ENCODE measurements at places on chromosomes 3 and 15.

GRCh38 chr15:81387621-81388435, 13.8 kb upstream of the TMC3 start:
- DNase-seq, result no peak

- no peak for DNase-seq
Observed at GRCh38 chr15:40949756-40950207, 3.5 kb upstream of the CHAC1 start.

- no peak for DNase-seq
Observed at GRCh38 chr3:196821806-196822355, 45.8 kb upstream of the SENP5 start.

DNA sequence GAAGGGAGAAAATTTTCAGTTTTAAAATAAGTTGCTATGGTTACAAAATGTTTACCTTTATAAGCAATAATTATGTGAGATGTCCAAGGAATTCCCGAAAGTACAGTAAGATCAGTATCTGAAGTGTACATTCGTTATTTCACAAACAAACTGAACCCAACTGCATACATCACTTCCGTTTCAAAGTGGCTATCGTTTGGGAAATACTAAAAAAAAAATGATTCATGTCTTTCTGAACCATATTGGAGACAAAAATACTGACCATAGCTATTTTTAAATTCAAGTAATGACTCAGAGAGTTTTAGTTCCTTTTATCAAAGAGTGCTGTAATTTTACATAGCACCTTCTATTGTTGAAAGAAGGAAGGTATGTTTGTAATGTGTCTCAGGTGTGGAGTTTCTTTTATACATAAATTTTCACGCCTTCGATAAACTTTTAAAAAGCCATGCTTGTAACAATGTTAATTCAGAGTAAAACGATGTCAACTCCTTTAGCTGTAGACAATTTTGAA, 8.0 kb upstream of the ANKRD28 start:
- no peak for DNase-seq

DNA sequence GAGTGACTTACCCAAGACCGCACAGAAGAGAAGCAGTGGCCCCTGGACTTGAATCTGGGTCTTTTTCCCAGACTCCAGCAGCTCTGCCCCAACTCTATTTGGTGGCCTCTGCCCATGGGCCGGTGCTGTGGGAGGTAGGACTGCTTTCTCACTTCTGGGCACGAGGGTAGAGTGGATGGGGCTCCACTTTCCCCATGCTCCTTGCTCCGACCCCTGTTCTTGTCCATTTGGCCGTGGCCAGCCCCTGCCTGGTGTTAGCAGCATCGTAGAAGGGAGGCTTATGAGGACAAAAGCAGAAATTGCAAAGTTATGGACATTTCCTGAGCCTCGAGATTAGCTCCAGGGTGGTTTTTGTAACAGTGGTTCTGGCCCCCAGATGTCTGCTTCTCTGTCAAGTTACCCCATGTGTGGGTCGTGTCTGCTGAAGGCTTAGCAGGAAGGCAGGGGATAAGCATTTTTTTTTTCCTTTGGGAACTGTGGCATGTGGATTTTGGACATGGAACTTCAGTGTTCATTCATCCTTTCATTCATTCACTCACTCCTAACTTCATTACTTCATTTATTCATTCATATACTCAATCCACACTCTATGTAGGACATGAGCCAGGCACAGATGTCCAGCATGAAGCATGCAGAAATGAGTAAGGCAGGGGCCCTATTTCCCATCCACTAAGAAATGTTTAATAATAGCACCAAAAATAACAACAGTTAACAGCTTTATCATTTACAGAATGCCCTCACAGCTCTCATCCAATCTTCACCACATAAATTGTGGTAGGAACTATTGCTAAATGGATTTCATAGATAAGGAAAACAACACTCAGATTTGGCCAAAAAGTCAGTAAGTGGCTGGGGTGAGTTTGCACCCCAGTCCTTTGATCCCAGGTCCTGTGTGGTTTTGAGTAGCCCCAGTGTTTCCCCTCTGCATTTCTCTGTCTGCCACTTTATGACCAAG, 180.5 kb downstream of the OPA1 start:
- no peak for DNase-seq

GRCh38 chr3:137669519-137670060, 94.5 kb upstream of the SOX14 start:
- DNase-seq, result no peak

DNA sequence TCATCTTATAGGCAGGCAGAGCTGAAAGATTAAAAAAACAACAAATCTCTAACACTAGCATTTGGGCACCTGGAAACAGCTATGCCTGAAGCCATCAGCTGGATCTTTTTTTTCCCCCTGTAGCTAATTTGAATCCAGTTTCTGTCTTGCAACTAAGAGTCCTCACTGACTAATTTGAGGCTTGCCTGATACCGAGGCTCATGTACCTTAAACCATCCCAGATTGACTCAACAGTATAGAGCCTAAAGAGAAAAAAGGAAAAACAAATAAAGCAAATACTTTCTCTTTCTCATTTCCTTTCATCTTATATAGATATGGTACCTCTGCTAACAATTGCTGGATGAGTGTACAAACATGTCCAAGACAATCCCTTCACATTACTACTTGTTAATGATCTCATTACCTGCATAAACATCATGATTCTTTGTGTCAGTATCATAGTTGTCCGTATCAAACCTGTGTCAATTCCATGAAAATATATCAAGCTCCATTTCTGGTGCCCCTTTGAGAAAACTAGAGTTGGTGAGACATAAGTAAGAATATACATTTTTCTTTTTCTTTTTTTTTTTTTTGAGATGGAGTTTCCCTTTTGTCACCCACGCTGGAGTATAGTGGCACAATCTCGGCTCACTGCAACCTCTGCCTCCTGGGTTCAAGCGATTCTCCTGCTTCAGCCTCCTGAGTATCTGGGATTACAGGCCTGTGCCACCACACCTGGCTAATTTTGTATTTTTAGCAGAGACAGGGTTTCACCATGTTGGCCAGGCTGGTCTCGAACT, 43.1 kb downstream of the BHLHE40 start:
- no peak for DNase-seq

DNA sequence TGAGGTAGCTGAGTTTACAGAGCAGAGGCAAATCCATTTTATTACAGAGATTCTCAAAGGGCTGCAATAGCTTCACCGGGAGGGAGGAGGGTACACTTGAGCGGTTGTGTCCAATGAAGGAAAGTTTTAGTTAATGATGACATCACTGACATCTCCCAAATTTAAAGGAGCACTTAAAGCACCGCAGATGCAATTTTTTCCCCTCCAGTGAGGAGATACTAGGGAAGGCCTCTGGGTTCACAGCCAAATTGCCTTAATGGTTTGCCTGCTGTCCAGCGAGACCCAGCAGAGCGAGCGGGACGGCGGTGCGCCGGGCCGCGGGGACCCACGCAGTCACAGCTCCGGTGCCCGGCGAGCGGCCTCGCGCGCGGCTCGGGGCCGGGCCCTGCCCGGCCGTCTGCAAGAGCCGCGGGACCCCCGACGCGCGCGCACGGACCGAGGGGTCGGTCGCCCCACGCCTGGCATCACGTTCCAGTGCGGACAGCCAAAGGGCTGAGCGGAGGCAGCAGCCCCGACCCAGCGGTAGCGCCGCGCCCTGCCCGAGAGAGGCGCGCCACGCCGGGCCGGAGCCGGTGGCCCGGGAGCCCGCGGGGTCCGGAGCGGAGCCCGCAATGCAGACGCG, 160.5 kb upstream of the CHRNA7 start:
- DNase-seq, result no peak

GRCh38 chr15:37931321-37931720, 3.1 kb upstream of the TMCO5A start:
- DNase-seq, result no peak

Data from liver (tissue), 10 donors.